ENCODE measurements at places on chromosomes 13 and 19. TPM values are rescaled to one million over a fixed set of nuclear protein-coding genes. Genes with fewer than 3 reads are reported as not detected.

Gene C19orf44
- 12.0 TPM for total RNA-seq

Gene RFPL4A
- total RNA-seq = not detected

Gene ZNF490
- total RNA-seq = 11.3 TPM

Gene GPR183
- 2.5 TPM for total RNA-seq

Gene TLE2
- total RNA-seq = 114 TPM

Gene LILRB5
- 11.4 TPM for total RNA-seq

Gene SIGLEC7
- total RNA-seq = not detected

Gene RDH8
- not detected for total RNA-seq

Gene MEDAG
- total RNA-seq = 33.3 TPM

Gene GNA15
- total RNA-seq = 2.3 TPM

GRCh38 chr13:99809496-99809895 is 162.1 kb downstream of the ZIC5 start:
- no peak for DNase-seq
- no peak overlapping the region for H3K27ac ChIP-seq
- no peak overlapping the region for H3K4me3 ChIP-seq
- H3K4me1 ChIP-seq = no peaks in the 10 kb centered on the region
- H3K27me3 ChIP-seq = no peaks in the 10 kb centered on the region

- H3K36me3 ChIP-seq = no peaks in the 10 kb centered on the region
- no peak overlapping the region for H3K4me3 ChIP-seq
- H3K4me1 ChIP-seq = peaks cover 18% of the 10 kb centered on the region
- no peak for DNase-seq
These were observed 107.0 kb downstream of the ZIC5 start for GRCh38 chr13:99864627-99864990.

GRCh38 chr19:38263689-38264485 is 486 bp upstream of the SPINT2 start:
- peak overlapping the region; percentile 96 for H3K27ac ChIP-seq
- H3K36me3 ChIP-seq = no peaks in the 10 kb centered on the region
- H3K27me3 ChIP-seq = no peaks in the 10 kb centered on the region
- no peak overlapping the region for H3K4me3 ChIP-seq
- DNase-seq = peak; percentile 98

DNA sequence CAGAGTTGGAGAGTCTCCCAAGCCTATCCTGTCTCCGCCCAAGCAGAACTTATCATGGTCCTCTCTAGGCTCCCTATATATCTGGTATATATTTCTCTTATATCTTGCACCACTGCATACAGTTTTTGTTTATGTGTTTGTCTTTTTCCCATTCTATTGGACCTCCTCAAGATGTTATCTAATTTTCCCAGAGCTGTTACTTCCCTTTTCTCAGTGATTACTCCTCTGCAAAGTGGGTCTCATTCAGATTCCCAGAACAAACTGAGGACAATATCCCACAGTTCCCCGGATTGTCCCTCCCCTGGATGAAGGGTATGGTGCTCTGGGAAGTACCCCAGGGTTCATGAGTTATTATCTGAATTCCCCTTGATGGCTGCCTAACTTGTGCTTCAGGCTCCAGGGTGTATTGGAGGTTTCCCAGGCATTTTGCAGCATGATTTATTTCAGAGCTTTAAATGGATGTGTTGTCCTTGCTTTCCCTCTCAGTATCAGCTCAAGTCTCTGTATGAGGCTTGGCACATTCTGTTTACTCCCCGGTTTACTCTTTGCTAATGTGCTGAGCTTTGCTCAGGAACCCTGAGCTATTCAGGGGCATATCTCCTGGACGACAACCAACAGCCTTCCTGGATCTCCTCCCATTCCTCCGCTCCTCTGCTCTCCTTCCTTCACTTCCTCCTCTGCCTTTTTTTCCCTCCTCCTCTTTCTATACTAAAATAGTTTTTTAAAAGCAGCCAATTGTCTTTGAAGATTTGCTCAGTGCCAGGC is 329.3 kb downstream of the SPRY2 start:
- no peak overlapping the region for H3K27ac ChIP-seq
- H3K36me3 ChIP-seq = no peaks in the 10 kb centered on the region
- H3K4me1 ChIP-seq = no peaks in the 10 kb centered on the region
- H3K4me3 ChIP-seq = no peak overlapping the region
- DNase-seq = no peak

- H3K36me3 ChIP-seq = no peaks in the 10 kb centered on the region
- no peaks in the 10 kb centered on the region for H3K4me1 ChIP-seq
- no peak for DNase-seq
- no peak overlapping the region for H3K4me3 ChIP-seq
These were observed 39.7 kb downstream of the RCBTB2 start for GRCh38 chr13:48493066-48493765.

DNA sequence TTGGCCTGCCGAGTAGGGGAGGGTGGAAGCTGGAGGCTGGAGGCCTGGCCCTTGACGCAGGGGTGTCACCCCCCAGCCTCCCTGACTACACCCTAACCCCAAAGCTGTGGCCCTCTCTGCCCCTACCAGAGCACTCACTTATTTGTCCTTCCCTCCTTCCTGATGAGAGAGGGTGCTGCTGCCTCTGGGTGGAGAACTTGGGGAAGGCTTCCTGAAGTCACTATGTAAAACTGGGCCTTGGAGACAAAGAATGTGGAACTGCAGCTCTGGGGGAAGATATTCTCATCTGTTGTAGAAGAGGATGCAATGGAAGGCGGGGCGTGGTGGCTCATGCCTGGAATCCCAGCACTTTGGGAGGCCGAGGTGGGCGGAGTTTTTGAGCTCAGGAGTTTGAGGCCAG is 485.2 kb downstream of the ZNF536 start:
- H3K27me3 ChIP-seq = no peaks in the 10 kb centered on the region
- no peak for DNase-seq
- H3K27ac ChIP-seq = no peak overlapping the region
- H3K4me3 ChIP-seq = no peak overlapping the region
- H3K36me3 ChIP-seq = no peaks in the 10 kb centered on the region

GRCh38 chr19:1028062-1028926 is 1.9 kb downstream of the CNN2 start:
- H3K36me3 ChIP-seq = peaks cover 15% of the 10 kb centered on the region
- peaks cover 13% of the 10 kb centered on the region for H3K4me1 ChIP-seq
- H3K27me3 ChIP-seq = no peaks in the 10 kb centered on the region
- H3K4me3 ChIP-seq = peak overlapping the region; percentile 60
- peak overlapping the region; percentile 88 for H3K27ac ChIP-seq

DNA sequence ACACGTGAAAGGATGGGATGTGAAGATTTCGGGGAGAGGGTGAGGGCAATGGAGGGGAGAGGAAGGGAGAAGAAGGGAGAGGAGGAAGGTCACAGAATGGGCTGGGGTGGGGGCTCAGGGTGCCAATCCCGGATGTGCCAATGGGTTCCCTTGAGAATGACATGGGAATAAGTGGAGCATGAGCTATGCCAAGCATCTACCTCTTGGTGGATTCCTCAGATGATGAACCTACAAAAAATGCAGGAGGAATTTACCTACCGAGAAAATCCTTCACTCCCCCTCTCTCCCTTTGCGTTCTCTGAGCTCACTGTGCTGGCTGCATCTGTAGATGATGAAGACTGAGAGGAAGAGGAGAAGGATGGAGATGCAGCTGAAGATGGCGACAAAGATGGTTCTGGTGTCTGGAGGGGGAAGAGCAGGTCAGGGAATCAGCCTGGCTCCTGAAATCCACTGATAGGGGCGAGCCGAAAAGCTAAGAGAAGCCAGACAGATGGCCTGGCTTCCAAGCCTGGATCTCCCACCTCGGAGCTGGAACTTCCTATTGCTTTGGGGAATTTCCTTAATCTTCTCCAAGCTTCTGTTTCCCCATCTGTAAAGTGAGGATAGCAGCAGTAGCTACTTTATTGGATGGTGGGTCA is 21.6 kb downstream of the VSTM1 start:
- no peak overlapping the region for H3K4me3 ChIP-seq
- no peaks in the 10 kb centered on the region for H3K4me1 ChIP-seq
- no peak for DNase-seq
- H3K27me3 ChIP-seq = no peaks in the 10 kb centered on the region
- no peak overlapping the region for H3K27ac ChIP-seq

GRCh38 chr19:58228585-58229254 is at the start of gene ZNF544:
Gene ZNF544 (plus strand): TSS chr19:58228914. CDS start chr19:58244024, 15,110 bp downstream.
- H3K27me3 ChIP-seq = no peaks in the 10 kb centered on the region
- peaks cover 21% of the 10 kb centered on the region for H3K36me3 ChIP-seq
- peaks cover 12% of the 10 kb centered on the region for H3K4me1 ChIP-seq
- peak within 1 kb of the TSS; percentile 86 for H3K4me3 ChIP-seq
- DNase-seq = peak; percentile 83

DNA sequence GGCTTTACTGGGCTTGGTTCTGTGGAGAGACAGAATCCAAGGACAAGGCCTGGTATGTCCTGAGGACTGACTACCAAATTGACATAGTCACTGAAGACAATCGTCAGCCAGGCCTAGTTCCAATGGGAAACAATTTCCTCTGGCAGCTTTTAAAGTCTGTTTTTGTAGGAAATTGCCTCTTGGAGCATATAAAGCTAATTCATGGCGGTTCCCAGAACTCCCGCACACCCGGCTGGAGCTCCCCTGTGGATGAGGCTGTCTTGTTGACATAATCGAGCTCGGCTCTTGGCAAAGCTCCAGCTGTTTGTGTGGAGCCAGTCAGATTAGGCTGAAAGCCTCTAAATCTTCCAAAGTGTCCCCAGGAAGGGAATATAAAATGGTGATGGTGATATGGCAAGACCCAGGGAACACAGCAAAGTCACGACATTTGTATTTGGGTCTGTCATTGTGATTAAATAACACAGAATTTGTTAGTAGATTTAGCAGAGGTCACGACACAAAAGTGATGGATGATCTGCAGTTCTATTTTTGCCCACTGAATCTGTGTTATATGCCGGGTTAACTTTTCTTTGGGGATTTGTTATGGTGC is 395.0 kb downstream of the PCDH9 start:
- peak; percentile 89 for DNase-seq
- no peaks in the 10 kb centered on the region for H3K36me3 ChIP-seq
- no peak overlapping the region for H3K27ac ChIP-seq
- no peak overlapping the region for H3K4me3 ChIP-seq

DNA sequence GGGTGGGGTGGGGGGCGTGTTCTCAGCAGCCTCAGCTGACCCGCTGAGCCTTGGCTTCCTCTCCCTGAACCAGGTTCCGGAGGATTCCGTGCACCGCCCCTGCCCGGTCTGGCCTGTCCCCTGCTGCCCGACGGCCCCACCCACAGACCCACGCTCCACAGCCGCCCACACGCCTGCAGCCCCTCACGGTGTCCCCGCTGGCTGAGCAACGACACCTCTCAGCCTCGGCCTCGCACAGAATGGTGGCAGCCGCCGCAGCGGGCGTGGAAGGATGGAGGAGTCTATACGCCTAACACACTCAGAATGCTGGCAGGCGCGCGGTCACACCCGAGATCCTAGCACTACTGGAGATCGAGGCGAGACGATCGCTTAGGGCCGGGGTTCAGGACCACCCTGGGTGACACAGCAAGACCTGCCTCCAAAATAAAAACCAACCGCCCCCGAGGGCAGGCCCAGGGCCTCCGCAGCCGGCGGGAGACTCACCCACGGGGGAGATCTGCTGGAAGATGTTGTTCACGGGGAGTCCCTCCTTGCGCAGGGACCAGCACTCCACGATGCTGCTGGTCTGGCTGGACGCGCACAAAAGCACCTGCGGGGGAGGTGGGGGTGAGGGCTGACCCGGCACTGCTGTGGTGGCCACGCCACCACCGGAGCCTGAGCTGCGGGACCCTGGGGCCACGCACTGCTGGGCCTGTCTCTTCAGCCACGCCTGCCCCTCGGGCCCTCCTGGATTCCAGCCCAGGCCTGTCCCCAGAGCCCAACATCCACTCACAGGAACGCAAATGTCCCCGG is 8.4 kb downstream of the MED16 start:
- DNase-seq = no peak
- no peaks in the 10 kb centered on the region for H3K27me3 ChIP-seq
- H3K4me3 ChIP-seq = no peak overlapping the region
- no peaks in the 10 kb centered on the region for H3K4me1 ChIP-seq
- H3K36me3 ChIP-seq = peaks cover 32% of the 10 kb centered on the region
- H3K27ac ChIP-seq = no peak overlapping the region

DNA sequence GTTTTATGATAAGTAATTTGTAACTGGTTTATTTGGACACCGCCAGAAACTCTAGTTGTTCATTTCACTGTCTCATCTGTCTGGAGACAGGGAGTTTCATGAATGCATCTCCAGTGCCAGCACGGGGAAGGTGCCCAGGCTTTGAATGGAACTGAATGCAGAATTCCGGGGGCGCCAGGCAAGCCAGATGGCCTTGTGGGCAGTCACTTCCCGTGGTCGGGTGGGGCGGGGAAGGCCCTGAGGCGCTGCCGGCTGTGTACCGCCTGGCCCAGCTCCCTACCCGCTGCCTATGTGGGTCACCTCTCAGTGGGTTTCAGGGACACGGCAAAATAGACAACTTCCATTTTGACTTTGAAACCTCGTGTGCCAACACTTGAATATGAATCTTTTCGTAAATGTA is 28.8 kb upstream of the MCF2L start:
- H3K27ac ChIP-seq = no peak overlapping the region
- no peaks in the 10 kb centered on the region for H3K27me3 ChIP-seq
- DNase-seq = no peak

DNA sequence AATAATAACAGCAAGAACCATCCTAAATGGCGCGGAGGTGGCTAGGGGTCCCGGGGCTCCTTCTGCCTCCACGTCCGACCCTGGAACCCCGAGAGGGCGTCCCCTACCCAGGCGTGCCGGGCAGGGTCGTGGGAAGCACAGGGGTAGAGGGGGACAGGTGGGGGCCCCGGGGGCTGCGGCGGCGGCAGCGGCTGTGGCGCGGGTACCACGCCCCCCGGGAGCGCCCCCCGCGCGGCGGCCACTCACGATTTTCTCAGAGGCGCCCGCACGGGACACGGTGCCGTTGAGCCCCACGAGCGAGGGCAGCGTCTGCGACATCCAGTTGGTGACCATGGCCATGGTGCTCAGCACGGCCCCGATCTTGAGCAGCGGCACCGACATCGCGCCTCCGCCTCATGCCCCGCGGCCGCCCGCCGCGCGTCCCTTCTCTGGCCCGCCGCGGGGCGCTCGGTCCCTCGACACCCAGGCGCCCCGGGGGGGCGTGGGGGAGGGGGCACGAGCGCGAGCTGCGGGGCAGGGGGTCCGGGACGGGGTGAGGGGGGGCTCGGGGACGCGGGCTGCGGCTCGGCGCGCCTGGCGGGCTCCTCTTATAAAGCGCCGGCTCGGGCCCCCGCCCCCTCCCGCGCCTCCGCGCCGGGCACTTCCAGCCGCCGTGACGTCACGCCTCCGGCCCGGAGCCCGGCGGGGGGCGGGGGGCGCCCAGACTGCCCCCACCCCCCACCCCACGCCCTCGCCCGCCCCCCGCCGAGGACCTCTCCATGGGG is 22.9 kb downstream of the OLFM2 start:
- DNase-seq = peak; percentile 28
- no peak overlapping the region for H3K27ac ChIP-seq
- no peaks in the 10 kb centered on the region for H3K27me3 ChIP-seq

DNA sequence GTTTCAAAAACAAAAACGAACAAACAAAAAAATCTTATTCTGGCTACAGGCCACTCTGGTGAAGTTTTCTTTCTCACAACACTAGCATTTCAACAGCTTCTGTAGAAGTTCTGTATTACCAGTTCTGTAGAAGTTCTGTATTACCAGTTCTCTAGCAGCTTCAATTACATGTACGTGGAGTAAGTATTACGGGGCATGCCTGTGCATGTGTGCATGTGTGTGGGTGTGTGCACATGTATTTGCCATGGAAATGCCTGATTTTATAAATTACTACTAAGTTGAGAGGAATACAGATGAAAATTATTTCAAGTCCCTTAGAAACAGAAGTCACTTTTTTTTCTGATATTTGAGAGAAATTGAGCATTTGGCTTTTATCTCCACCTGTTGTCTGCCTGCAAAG is 414.2 kb downstream of the FOXO1 start:
- no peak overlapping the region for H3K4me3 ChIP-seq
- peaks cover 25% of the 10 kb centered on the region for H3K4me1 ChIP-seq
- no peaks in the 10 kb centered on the region for H3K27me3 ChIP-seq
- no peaks in the 10 kb centered on the region for H3K36me3 ChIP-seq
- no peak overlapping the region for H3K27ac ChIP-seq
